ENCODE measurements at places on chromosomes 16 and 17.
A peak's percentile ranks its signal among the peaks of the same experiment; 100 is the strongest.

- DNase-seq, result no peak
- H3K4me1 ChIP-seq, result no peaks in the 10 kb centered on the region
- H3K4me3 ChIP-seq, result no peak overlapping the region
- no peaks in the 10 kb centered on the region for H3K36me3 ChIP-seq
Observed at GRCh38 chr16:79703066-79703465, 102.5 kb upstream of the MAF start.

DNA sequence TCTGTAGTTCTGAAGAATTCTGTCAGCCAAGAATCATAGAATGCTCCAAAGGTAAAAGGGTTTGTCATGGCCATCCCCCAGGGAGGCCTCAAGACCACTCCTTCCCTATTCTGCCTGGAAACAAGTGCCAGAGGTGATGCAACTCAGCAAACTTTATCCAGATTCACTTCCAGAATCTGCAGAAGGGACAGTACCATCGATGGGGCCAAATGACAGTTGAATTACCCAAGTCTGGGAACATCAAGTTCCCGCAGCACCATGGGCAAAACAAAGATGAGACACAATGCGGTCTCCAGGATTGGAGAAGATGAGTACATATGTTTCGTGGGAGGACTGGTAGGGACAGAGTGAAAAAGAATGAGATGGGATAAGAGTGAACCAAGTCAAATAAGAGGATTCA lies 13.7 kb upstream of the TAT start:
- no peaks in the 10 kb centered on the region for H3K36me3 ChIP-seq
- no peaks in the 10 kb centered on the region for H3K4me1 ChIP-seq
- H3K4me3 ChIP-seq, result no peak overlapping the region
- no peaks in the 10 kb centered on the region for H3K27me3 ChIP-seq
- DNase-seq, result no peak

DNA sequence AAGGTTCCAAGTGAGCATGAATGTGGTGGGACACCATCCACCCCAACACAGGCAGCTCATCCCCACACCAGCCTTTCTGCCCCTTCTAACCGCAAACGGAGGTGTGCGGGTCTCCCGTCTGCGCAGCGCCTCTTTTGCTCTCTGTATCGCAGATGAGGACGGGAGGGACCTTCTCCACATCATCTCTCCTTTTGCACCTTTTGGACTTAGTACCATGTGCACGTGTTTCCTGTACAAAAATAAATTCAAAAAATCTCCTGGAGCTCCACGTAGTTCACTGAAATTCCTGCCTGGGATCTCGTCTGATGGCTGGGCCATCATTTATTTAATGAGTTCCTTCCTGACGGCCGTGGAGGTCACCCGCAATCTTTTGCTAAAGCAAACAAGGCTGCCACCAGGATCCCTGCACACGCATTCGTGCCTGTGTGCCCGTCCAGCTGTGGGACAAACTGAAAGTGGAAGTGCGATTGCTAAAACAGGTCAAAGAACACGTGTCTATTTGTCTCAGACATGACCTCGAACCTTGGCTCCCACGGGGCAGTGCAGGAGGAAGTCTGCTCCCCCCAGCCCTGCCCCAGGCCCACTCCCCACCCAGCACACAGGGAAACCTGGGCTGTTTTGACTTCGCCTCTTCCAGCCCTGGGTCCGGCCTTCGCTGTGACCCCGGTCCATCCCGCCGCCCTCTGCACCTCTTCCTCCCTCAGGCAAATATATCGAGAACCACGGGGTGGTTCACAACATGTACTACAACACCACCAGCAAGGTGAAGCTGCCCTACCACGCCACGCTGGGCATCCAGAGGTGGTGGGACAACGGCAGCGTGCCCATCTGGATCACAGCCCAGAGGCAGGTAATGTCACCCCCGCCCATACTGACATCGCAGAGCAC lies 2.3 kb downstream of the ENPP7 start:
- H3K4me3 ChIP-seq, result peak overlapping the region; percentile 18
- H3K27ac ChIP-seq, result no peak overlapping the region
- no peaks in the 10 kb centered on the region for H3K36me3 ChIP-seq
- peaks cover 10% of the 10 kb centered on the region for H3K4me1 ChIP-seq
- peak; percentile 67 for DNase-seq

DNA sequence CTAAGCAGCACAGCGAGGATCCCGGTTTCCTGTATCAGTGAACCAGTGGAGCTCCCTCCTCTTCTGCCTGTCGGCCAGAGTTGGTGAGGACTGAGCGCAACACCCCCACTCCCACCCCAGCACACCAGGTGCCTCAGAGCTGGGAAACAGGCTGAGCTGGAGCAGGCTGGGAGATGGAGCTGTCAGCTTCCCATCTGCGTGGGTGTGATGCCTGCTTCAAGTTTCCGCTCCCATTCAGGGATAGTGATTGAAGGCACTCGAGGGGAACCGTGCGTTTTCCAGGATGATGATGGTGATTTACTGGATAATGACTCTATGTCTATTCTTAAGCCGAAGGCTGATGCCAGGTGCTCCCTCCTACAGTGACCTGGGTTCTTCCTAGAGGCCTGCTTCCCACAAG lies 144.5 kb downstream of the TMEM132E start:
- no peak overlapping the region for H3K27ac ChIP-seq
- H3K4me1 ChIP-seq, result no peaks in the 10 kb centered on the region
- H3K36me3 ChIP-seq, result no peaks in the 10 kb centered on the region
- no peaks in the 10 kb centered on the region for H3K27me3 ChIP-seq
- DNase-seq, result no peak
